ENCODE measurements at places on chromosomes 3 and 15.

DNA sequence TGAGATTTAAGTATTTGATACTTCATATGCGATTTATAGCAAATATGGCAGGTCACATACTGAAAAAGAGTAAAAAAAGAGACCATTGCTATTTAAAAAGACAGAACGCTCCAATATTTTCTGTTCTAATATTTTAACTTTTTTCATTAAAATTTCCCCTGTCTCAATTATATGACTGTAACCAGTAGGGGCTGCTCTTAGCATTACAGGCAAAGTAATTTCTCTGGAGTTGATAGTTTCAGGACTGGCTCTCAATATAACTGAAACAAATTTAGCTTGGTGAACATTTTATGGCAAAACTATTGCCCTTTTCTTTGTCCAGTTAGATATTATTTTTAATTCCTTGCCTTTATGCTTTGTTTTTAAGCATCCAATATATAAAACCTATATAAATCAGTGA lies 286.3 kb upstream of the ROBO2 start:
- H3K4me3 ChIP-seq, result no peak overlapping the region
- DNase-seq, result no peak
- no peaks in the 10 kb centered on the region for H3K36me3 ChIP-seq
- H3K27ac ChIP-seq, result no peak overlapping the region
- no peaks in the 10 kb centered on the region for H3K4me1 ChIP-seq
- no peaks in the 10 kb centered on the region for H3K27me3 ChIP-seq

DNA sequence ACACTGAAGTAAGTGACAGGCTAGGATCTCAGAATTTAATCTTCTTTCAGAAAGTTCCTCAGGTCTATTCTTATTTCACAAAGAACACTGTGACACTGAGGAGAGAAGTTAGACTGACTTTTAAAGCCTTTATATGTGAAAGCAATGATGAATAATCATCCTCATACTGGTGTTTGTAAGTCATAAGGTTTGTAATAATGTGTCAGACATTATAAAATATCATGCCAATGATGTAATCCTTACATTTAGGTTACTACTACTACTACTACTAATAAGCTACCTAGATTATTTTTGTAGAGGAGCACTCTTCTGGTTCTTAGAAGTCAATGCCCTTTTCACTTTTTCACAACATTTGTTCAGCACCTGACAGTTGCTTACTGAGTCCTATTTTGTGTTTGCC lies 33.4 kb downstream of the FANCD2OS start:
- H3K4me1 ChIP-seq, result no peaks in the 10 kb centered on the region
- H3K27ac ChIP-seq, result no peak overlapping the region
- H3K36me3 ChIP-seq, result no peaks in the 10 kb centered on the region
- no peak overlapping the region for H3K4me3 ChIP-seq
- no peaks in the 10 kb centered on the region for H3K27me3 ChIP-seq

DNA sequence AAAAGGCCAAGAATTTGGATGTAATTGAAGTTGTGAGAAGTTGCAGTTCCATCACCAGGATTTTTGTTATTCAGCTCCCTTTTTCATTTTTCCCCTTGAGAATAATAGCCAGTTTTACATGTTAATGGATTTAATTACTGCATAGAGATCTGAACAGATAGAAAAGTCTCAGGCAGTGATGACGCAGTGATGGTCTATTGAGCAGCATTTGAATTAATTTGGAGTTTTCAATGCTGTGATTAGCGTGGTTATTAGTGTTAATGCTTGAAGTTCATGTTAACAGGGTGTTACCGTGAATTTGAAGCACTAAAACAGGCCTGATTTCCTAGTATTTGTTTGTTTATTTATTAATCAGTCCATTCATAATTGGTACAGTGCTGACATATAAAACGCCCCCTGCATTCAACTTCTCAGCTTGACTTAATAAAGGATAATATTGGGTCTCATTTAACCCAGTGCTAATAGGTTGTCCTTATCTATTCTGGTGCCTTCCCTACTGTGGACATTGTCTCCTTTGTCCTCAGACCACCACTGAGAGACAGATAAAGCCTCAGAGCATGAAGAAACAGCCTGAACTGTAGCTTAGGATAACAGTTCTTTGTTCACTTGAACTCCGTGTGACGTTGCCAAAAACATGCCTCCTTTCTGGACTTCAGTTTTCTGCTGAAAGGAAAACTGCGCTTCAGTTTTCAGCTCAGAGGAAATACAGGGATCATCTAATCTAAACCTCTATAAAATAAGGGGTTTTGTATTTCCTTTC lies 82.4 kb downstream of the RTP4 start:
- no peak overlapping the region for H3K27ac ChIP-seq
- H3K4me1 ChIP-seq, result no peaks in the 10 kb centered on the region
- H3K27me3 ChIP-seq, result peaks cover 30% of the 10 kb centered on the region
- no peaks in the 10 kb centered on the region for H3K36me3 ChIP-seq
- no peak for DNase-seq

DNA sequence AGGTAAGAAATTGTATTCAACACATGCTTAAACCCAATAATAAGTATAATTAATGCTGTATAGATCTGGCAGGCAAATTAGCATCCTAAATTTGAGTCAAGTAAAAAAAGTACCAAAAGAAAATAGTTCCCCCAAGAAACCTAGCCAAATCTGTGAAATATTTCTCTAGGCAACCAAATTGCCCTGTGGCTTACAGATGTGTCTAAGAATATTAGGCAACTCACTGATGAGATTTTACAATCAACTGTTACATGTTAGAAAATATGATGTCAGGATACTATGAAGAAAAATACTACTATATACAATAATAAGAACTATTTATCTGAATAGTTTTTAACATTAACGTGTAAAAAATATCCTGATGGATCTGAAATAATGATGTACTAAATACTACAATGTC lies 397.1 kb downstream of the TIGIT start:
- DNase-seq, result no peak
- no peaks in the 10 kb centered on the region for H3K27me3 ChIP-seq
- peaks cover 2% of the 10 kb centered on the region for H3K36me3 ChIP-seq
- H3K4me3 ChIP-seq, result no peak overlapping the region
- H3K4me1 ChIP-seq, result peaks cover 18% of the 10 kb centered on the region

GRCh38 chr3:52268036-52268435 lies 10.4 kb downstream of the WDR82 start:
- H3K36me3 ChIP-seq, result peaks cover 20% of the 10 kb centered on the region
- peaks cover 62% of the 10 kb centered on the region for H3K4me1 ChIP-seq
- peak overlapping the region; percentile 100 for H3K27ac ChIP-seq
- no peaks in the 10 kb centered on the region for H3K27me3 ChIP-seq
- DNase-seq, result no peak

DNA sequence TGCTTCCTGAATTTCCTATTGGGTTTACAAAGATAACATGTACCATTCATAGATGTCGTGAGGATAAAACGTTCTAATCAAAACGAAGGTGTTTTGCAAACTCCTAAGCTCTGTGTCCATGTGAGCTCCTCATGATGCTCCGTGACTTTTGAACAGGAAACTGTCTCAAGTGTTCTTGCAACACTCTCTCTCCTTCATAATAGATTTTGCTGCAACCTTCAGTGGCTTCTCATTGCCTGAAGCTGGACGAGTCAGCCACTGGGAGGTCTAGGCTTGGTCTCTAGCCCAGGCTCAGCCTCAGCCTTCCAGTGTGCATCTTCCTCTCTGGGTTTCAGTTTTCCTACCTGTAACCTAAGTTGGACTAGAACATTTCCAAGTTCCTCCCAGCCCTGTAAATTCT lies 18.7 kb upstream of the BCL2A1 start:
- DNase-seq, result no peak
- no peaks in the 10 kb centered on the region for H3K36me3 ChIP-seq
- H3K27ac ChIP-seq, result no peak overlapping the region
- no peak overlapping the region for H3K4me3 ChIP-seq

DNA sequence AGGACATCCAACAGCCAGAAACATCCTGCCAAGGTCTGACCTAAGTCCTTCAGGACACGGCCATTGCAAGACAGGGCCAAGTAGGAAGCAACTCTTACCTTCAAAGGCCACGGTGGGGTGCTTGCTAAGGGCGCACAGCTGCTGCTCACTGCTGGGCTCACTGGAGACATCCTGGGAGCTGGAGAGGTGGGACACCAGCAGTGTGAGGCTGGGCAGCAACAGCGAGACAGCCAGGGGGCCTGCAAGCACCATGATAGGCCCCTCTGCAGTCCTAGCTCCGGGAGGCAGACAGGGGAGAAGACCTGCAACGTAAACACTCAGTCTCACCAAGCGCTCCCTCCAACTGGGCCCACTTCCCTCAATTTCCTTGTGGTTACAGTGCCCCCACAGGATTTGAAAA lies 79.2 kb downstream of the SEMA5B start:
- peaks cover 17% of the 10 kb centered on the region for H3K27me3 ChIP-seq
- no peak for DNase-seq
- no peak overlapping the region for H3K4me3 ChIP-seq
- H3K4me1 ChIP-seq, result peaks cover 12% of the 10 kb centered on the region

- H3K36me3 ChIP-seq, result no peaks in the 10 kb centered on the region
- H3K4me1 ChIP-seq, result peaks cover 2% of the 10 kb centered on the region
- no peak overlapping the region for H3K4me3 ChIP-seq
- H3K27me3 ChIP-seq, result peaks cover 6% of the 10 kb centered on the region
- DNase-seq, result no peak
Measured at GRCh38 chr3:154224366-154224765, 99.9 kb downstream of the DHX36 start.

Data from T-helper 17 cell (primary cell).